ENCODE measurements at places on chromosomes 1 and 21.
A peak's percentile ranks its signal among the peaks of the same experiment; 100 is the strongest.

- DNase-seq = no peak
These were observed 12.9 kb upstream of the KCNJ15 start for GRCh38 chr21:38243732-38244406.

DNA sequence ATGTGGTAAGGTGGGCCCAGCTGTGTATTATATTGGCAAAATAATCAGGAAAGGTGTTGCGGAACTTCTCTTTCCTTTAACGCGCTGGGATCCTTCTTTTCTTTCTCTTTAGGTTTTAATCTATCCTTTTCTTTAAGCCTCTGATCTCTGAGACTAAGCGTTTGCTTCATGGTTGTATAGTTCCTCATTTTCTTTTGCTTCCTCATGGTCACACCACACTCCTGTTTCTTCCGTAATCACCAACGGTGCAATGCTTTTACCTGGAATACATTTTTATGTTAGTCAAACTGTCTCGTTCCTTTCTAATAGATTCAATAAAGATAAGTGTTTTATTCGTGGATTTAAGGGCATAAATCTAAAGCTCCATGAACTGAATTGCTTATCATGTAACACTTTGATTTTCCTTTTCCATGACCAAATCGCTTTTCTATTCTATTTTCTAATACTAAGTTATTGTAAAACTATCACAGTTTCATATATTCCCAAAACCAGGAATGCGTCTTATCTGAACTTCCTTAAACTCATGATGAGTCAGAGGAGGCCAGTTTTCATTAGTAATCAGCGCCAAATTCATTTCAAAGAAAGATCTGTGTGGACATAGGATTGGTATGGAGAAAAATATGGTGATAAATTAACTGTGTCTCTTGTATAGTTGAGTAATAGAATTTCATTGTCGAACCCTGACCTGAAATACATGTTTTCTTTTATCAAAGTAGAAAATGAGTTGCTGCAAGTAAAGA is 12.2 kb downstream of the SDCCAG8 start:
- no peak for DNase-seq

GRCh38 chr1:204361341-204361771 is 1.6 kb upstream of the PLEKHA6 start:
- DNase-seq = no peak

- DNase-seq = no peak
These were observed 13.0 kb upstream of the DENND2D start for GRCh38 chr1:111213412-111213811.

DNA sequence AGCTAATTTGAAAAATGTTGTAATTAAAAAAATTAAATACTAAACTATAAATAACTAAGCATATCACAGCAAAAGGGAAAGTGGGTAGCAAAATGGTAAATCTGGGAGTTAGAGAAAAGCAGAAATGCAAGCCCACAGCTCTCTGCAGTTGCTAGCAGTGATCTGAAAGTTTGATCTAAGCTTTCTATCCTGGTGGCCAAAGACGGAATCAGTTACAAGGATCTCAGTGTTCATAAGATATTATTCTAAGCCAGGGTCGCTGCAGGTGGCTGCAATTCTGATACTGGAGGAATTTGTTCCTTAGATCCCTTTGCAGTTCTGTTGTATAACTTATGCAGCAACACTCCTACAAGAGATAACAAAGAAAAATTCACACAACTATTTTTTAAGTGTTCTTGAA is 363.7 kb downstream of the SETD4 start:
- no peak for DNase-seq

GRCh38 chr1:114456586-114456985 is 54.4 kb downstream of the TRIM33 start:
- DNase-seq = no peak

- no peak for DNase-seq
These were observed 63.5 kb upstream of the EDN2 start for GRCh38 chr1:41547781-41548560.

DNA sequence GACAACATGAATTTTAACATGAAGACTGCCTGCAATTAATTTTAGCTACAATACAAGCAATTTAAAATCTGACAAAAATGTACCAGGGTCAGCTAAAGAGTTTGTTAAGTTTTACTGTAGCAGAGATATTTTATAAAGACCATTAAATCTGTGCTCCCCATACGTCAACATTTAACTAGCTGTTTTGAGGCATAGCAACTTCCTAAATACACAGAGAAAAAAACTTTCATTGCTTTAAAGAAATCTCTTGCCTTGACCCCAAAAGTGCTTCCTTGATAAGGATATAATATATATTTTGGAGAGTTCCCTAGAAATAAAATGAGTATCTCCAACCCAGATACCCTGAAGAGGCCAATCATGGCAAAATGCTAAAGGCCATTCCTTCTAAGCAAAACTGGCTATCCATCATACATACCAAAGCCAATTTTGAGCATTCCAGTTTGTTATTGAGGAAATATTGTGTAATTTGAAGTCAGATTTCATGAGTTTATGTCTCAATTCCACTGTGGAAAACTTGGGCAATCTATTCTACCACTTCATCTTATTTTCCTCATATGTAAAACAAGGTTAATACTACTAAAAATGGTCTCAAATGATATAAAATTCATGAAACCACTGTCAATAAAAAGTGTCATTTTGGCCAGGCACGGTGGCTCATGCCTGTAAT is 19.1 kb downstream of the ASPM start:
- no peak for DNase-seq

GRCh38 chr1:30345491-30346130 is 377.8 kb downstream of the MATN1 start:
- DNase-seq = no peak

- no peak for DNase-seq
These were observed 254.0 kb downstream of the MATN1 start for GRCh38 chr1:30469426-30469825.

DNA sequence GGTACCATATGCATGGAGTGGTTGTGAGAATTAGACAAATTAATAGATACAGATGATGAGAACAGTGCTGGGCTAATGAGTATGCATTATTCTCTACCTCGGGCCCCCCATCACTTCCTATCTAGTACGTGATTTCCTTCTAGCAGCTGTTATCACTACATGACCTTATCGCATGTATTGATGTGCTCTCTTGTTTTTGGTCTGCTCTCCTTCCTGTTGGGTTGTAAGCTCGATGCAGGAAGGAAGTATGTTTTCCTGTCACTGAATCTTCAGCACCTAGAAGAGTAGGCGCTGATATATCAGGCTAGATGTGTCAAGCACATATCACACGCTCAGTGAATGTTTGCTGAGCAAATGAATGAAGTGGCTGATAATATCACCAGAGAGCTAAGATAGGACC is 43.9 kb upstream of the IFNAR2 start:
- DNase-seq = no peak

DNA sequence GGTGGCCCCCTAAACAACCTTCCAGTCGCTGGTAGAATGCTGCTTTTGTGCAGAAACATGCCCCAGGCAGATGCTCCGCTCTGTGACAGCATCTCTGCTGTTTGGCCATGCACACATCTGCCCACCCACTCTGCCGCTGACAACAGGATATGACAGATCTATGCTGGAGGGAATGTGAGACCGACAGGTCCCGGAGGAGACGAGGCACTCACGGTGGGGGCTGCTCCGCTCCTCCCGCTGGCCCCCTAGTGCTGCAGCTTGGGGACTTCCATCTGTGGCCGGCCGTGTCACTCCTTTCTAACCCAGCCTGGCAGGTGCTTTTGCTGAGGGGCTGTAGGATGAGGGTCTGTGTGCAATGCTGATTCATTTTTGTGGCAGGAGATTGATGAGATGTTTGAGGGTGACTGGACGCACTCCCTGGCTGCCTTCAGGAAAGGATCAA is 49.1 kb upstream of the DMRTB1 start:
- DNase-seq = no peak

GRCh38 chr1:40017951-40018575 is 22.5 kb upstream of the CAP1 start:
- DNase-seq = no peak

GRCh38 chr1:6241107-6241886 is 2.7 kb upstream of the HES3 start:
- DNase-seq = no peak

GRCh38 chr1:97017895-97018294 is 296.3 kb downstream of the PTBP2 start:
- DNase-seq = no peak

GRCh38 chr1:169697755-169698154 is 13.7 kb downstream of the SELL start:
- DNase-seq = no peak

DNA sequence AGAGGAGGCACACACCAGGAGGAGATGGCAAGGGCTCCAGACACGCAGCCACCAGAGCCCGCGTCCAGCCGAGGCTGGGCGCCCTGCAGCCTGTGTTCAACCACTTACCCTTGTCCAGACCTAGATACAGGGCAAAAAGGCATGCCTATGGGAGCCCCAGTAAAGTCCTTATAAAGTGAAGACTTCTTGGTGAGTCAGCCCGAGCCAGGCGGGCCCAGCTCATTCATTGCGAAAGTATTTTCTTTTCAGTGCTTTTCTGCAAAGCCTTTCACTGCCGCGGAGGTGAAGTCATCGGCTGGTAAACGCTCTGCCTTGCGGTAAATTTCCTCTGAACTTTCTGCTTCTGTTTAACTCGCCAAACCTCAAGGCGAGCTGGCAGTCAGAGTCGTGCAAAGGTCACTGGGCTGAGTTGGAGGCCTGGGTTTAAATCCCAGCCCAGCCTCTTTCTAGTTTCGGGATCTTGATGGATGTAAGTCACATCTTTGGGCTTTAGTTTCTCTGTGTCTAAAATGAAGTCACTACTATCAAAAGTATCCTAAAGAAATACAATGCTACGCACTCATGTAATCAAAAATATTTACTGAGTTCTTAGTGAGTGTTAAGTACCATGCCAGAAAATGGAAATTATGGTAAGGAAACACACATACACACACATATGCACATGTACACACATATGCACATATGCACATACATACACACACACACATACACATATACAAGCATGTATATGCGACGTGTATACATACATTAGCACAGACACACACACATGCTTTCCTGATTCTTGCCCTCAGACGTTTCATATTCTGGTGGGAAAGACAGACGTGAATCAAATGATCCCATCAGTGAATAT is 54.7 kb upstream of the IFFO2 start:
- no peak for DNase-seq

GRCh38 chr21:32392299-32392879 is 423 bp downstream of the URB1 start:
- DNase-seq = no peak

GRCh38 chr1:111864862-111865261 is 109.2 kb downstream of the DDX20 start:
- DNase-seq = no peak

DNA sequence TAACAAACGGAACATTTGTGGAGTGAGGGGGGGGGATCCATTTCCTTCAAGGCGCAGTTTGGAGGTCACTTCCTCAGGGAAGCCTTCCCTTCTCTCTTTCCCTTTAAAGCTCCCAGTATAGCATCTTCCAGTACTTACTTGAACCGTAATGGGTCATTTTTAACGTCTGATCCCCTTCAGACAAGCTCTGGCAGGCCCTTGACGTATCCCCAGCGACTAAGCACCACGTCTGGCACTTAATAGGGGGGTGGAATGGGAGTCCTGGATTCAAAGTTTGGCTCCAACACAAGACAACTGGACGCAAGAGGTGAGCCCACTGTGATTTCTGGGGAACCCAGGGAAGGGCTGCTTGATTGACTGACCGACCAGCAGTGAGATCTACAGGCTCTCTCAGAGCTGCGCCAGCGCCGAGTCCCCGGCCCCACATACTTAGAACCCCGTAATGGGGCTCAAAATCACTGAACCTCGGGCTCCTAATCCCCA is 441 bp downstream of the YARS1 start:
- DNase-seq = peak; percentile 59

- no peak for DNase-seq
These were observed 29.3 kb upstream of the DOCK7 start for GRCh38 chr1:62717483-62717882.

DNA sequence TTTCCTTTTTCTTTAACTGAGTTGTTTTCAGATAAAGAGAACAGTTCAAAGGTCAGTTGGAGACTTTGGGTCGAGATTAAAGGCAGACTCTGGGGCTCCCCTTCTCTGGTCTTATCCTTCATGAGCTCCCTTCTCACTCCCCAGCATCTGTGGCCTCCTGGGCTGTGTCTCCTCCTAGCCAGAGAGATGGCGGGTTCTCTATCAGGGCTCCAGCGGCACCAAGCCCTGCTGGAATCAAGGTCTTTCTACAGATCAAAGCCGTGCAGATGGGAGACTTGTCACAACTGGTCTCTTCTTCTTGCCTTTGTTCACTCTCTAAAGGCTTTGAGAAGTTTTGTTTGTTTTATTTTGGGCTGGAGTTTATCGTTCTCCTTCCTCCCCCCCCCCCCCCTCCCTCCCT is 373.7 kb upstream of the C1orf174 start:
- no peak for DNase-seq

DNA sequence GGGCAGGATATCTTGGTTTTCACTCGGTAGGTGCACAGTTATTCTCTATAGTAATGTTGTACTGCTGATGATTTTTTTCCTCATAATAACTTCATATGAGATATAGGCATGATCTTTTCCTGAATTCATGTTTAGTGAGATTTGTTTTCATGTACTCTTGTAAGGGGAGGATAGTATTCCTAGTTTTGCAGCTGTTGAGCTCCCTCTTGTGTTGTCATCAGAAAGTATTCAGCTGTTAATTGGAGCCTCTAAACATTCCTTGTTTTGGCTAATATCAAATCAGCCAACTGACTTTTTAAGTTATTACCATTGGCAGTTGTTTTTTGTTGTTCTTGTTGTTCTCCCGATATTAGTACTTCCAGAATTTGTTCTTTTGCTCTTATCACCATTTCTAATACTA is 24.4 kb downstream of the OR10R2 start:
- no peak for DNase-seq

- no peak for DNase-seq
These were observed 649.7 kb upstream of the NEGR1 start for GRCh38 chr1:72932025-72932424.

DNA sequence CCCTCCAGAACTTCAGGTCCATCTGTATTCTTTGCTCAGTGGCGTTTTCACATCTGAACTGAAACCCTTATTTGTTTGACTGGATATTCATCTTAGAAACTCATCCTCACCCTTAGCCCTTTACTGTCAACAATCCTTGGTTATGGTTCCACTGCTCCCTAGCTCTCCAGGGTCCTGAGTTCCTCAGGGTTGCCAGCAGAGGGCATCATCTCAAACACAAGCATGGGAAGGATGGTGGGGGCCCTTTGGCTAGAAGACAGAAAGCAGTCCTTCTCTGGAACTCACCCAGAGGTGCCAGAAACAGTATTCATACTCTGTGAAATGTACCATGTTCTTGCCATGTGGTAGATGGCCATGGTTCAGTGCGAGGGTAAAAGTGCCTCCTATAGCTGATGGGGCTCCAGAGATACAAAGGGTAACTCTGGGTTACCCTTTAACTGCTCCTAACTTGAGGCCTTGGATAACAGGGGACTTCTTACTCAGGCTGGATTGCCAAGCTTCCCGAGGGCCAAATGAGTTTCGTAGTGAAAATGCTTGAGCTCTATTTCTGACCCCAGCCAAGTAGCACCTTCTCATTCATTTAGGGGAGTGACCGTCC is 11.3 kb downstream of the NCSTN start:
- no peak for DNase-seq

DNA sequence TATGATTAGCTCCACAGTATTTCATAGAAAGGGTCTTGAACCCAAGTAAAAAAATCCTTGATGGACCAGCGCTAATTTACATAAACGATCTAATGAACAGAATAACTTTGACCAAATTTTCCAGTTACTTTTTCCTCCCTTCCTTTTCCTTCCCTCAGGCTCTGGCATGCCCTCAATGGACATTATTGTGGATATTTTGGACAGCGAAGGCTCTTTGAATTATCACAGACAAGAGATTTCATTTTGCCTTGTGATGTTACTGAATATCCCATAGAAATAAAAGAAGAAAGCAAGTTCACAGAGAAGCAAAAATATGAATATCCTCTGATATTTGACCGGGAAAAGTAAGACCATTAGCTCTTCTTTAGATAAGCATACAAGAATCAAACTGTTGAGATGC is 60.3 kb upstream of the EXO1 start:
- no peak for DNase-seq
